ENCODE measurements at places on chromosomes 7 and 10.
A peak's percentile ranks its signal among the peaks of the same experiment; 100 is the strongest.

GRCh38 chr7:48832303-48832845 lies 92.0 kb upstream of the CDC14C start:
- H3K27ac ChIP-seq: no peak overlapping the region
- H3K27me3 ChIP-seq: no peaks in the 10 kb centered on the region
- no peaks in the 10 kb centered on the region for H3K4me1 ChIP-seq
- H3K36me3 ChIP-seq: no peaks in the 10 kb centered on the region

- no peak overlapping the region for H3K4me3 ChIP-seq
- H3K36me3 ChIP-seq: no peaks in the 10 kb centered on the region
- no peak overlapping the region for H3K27ac ChIP-seq
- H3K4me1 ChIP-seq: peaks cover 12% of the 10 kb centered on the region
Measured at GRCh38 chr7:24255139-24255538, 28.9 kb upstream of the NPY start.

DNA sequence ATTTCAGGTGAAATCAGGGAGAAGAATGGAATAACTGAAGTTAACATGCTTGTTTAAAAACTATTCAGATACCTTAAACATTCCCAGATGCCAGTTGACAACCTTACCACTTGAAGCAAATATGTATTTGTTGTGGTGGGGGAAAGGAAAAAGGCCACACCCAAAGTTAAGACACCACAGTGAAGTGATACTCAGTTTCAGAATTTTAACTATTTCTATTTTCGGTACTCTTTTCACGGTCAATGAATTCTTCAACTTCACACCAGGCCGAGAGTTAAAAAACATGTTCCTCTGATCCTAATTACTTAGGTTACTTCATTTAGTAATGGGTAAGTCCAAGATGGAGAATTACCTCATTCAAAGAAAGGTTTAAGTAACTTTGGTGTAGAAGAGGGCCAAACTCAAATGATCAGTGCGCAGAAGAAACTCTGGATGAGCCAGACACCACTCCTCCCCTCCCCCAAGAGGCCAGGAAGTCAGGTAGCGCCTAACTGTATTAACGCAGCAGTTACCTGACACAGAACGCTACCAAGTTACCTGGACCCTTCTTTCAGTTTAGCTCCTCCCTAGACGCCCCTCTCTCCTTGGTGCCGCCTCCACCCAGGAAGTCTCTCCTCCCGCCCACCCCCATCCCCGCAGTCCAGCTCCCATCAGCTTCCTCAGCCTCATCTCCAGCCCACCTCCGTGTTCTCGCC lies 700 bp downstream of the MTPN start:
- H3K4me3 ChIP-seq: peak overlapping the region; percentile 90
- no peaks in the 10 kb centered on the region for H3K27me3 ChIP-seq
- DNase-seq: peak; percentile 15
- H3K27ac ChIP-seq: peak overlapping the region; percentile 90

DNA sequence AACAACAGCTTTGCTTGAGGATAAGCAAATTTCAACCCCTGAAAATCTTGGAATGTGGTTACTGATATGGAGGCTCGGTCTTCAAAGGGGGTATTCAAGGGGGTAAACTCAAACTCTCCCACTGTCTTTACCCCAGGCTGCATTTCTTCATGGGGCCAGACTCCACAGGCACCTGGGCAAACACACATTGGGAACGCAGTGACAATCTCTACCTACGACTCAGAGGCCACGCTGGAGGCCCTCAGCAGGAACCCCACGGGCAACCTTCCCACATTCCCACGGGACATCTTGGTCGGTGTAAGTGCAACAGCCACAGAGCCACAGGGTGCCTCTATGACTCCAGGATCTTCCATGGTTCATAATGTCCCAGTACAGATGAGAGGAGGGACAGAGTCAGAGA lies 2.2 kb upstream of the INSIG1 start:
- H3K27ac ChIP-seq: no peak overlapping the region
- DNase-seq: no peak
- no peaks in the 10 kb centered on the region for H3K27me3 ChIP-seq
- peaks cover 30% of the 10 kb centered on the region for H3K4me1 ChIP-seq
- H3K36me3 ChIP-seq: peaks cover 1% of the 10 kb centered on the region

GRCh38 chr10:68290736-68291135 lies 41.1 kb upstream of the HNRNPH3 start:
- no peaks in the 10 kb centered on the region for H3K4me1 ChIP-seq
- no peak overlapping the region for H3K27ac ChIP-seq
- no peaks in the 10 kb centered on the region for H3K36me3 ChIP-seq

DNA sequence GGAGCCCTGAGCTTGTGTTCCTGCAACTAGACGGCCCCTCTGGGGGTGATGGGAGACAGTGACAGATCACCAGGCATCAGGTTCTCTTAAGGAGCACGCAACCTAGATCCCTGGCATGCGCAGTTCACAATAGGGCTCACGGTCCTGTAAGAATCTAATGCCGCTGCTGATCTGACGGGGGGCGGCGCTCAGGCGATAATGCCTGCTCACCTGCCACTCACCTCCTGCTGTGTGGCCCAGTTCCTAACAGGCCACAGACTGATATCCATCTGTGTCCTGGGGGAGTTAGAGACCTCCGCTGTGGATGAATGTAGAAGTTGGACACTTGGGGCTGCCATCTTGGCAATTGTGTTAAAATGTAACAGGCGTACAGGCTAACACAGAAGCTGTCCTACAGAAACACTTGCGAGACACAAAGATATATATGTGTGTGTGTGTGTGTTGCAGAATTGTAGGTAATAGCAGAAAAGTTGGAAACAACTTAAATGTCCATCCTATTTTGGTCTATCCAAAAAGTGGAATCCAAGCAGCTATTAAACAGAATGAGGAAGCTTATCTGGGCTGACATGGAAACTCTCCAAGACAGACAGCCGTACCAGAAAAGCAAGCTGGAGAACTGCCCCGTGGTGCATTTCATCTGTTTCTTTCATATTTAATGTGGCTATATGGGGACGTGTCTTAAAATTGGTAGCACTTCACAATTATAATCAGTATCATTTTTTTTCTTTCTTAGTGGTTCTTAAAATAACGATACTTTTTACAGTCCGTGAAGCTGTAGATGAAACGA lies 82.8 kb downstream of the MKI67 start:
- H3K4me3 ChIP-seq: no peak overlapping the region
- H3K27ac ChIP-seq: no peak overlapping the region
- no peaks in the 10 kb centered on the region for H3K36me3 ChIP-seq
- no peak for DNase-seq

DNA sequence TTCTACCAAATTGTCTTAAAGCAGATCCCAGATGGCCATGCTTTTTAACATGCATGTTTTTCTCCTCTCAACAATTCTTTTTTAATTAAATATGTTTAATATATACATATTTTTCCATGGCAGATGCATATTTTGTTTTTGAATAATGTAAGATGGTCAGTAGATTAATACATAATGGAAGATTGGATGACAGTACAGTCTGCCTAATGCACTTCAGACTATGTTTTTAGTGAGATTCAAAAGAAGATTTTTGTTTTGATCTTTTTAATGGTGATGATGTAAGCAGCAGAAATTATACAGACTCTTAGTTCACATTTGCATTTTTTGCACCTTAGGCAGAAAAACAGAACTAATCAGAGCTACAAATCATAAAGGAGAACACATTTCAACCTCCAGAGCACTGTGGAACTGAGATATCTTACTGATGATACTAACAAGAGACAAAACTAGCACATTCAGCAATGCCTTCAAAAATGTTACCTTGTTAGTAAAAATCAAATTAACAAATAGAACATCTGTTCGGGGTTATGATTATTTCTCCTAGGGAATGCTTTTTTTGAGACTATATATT lies 203.4 kb downstream of the PHF14 start:
- no peak overlapping the region for H3K27ac ChIP-seq
- no peaks in the 10 kb centered on the region for H3K36me3 ChIP-seq
- no peaks in the 10 kb centered on the region for H3K27me3 ChIP-seq
- no peak overlapping the region for H3K4me3 ChIP-seq

GRCh38 chr10:97072851-97073665 lies 112.7 kb downstream of the SLIT1 start:
- H3K27ac ChIP-seq: no peak overlapping the region
- H3K4me1 ChIP-seq: peaks cover 7% of the 10 kb centered on the region
- H3K27me3 ChIP-seq: no peaks in the 10 kb centered on the region
- peak; percentile 75 for DNase-seq

GRCh38 chr7:108073305-108074070 lies 56.7 kb downstream of the LAMB4 start:
- no peaks in the 10 kb centered on the region for H3K4me1 ChIP-seq
- DNase-seq: no peak
- H3K36me3 ChIP-seq: no peaks in the 10 kb centered on the region
- H3K27me3 ChIP-seq: no peaks in the 10 kb centered on the region
- H3K27ac ChIP-seq: no peak overlapping the region
- H3K4me3 ChIP-seq: no peak overlapping the region

GRCh38 chr7:82247814-82248433 lies 195.7 kb downstream of the CACNA2D1 start:
- H3K4me3 ChIP-seq: no peak overlapping the region
- H3K36me3 ChIP-seq: no peaks in the 10 kb centered on the region
- H3K4me1 ChIP-seq: no peaks in the 10 kb centered on the region
- no peak for DNase-seq
- H3K27me3 ChIP-seq: no peaks in the 10 kb centered on the region
- H3K27ac ChIP-seq: no peak overlapping the region

GRCh38 chr10:16545116-16545736 lies 23.5 kb upstream of the C1QL3 start:
- no peaks in the 10 kb centered on the region for H3K4me1 ChIP-seq
- H3K4me3 ChIP-seq: no peak overlapping the region
- no peaks in the 10 kb centered on the region for H3K27me3 ChIP-seq
- no peaks in the 10 kb centered on the region for H3K36me3 ChIP-seq

- H3K36me3 ChIP-seq: no peaks in the 10 kb centered on the region
- no peak overlapping the region for H3K4me3 ChIP-seq
- H3K27ac ChIP-seq: no peak overlapping the region
Measured at GRCh38 chr7:41053820-41054219, 649.1 kb downstream of the INHBA start.

DNA sequence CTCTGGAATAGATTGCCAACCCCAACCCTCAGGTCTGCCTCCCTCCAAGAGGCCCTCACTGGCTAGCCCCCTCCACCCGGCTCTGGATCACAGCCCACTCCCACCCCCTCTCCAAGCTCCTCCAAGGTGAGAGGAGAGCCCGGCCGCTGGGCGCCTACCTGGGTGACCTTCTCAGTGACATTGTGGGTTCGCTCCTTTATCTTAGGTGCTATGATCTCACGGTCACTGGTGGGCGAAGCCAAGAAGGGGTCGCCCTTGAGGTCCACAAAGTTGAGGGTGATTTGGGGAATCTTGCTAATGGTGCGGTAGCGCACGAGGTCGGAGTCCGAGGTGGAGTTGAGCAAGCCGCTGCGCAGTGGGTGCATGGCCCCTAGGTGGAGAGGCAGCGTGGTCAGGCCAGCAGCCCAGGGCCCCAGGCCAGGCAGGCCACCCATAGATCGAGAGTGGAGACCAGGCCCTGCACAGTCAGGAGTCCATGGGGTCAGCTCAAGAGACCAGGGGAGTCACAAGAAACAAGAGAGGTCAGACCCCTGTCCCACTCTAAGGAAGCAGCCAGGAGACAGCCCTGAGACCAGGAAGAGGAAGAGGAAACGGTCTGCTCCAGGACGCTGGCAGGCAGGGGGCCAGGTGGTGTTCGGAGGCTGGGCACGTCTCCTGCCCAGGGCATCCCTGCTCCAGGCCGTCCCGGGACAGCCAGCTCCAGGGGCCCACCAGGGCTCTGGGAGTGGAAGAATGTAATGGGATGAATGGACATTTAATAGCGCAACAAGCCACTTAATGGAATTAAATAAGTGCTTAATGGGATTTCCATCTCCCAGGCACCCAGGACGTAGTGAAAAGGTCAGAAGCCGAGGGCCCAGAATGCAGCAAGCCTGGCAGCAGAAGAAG lies 20.7 kb downstream of the KCNH2 start:
- no peak overlapping the region for H3K4me3 ChIP-seq
- H3K36me3 ChIP-seq: no peaks in the 10 kb centered on the region
- peaks cover 6% of the 10 kb centered on the region for H3K4me1 ChIP-seq
- DNase-seq: no peak
- H3K27me3 ChIP-seq: peaks cover 33% of the 10 kb centered on the region

DNA sequence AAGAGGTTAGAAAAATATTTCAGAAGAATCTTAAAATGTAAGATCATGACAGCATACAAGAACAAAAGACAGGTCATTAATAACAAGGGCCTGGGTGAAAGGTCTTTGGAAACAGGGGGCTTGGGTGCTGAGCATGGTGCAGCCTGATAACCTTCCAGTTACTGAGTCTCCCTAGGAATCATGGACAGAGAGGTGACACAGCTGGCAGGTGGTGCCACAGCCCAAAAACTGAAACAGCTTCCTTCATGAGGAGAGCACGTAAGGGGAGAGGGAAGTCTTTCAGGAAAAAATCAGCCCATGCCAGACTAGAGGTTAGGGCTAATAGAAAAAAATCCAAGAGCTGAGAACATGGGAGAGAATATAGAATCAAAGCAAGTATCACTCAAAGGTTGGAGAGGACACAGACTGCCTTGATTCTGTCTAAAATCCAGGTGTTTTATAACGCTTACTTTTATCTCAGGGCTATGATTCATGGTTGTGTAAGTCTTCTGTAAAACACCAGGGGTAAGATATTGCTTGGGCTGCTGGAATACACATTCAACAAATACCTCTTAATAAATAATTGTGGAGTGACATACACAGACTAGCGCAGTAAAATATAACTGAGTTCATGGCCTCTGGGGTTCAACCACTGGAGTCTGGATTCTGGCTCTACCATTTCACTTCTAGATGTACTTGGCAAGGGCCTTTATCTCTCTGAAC lies 88.1 kb downstream of the SEMA3C start:
- no peaks in the 10 kb centered on the region for H3K4me1 ChIP-seq
- H3K27ac ChIP-seq: no peak overlapping the region
- DNase-seq: no peak
- H3K27me3 ChIP-seq: no peaks in the 10 kb centered on the region
- no peaks in the 10 kb centered on the region for H3K36me3 ChIP-seq
- H3K4me3 ChIP-seq: no peak overlapping the region

DNA sequence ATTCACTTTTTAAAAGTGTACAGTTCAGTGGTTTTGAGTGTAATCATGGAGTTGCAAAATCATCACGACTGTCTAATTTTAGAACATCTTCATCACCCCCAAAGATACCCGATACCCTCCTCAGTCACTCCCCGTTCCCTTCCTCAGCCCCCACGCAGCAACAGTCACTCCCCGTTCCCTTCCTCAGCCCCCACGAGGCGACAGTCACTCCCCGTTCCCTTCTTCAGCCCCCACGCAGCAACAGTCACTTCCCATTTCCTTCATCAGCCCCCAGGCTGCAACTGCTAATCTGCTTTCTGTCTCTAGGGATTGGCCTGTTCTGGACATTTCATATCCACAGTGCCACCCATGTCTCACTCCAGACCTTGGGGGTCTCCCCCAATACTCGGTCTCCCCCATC lies 161.6 kb upstream of the PPP2R2D start:
- peaks cover 7% of the 10 kb centered on the region for H3K27me3 ChIP-seq
- no peak for DNase-seq
- peaks cover 3% of the 10 kb centered on the region for H3K4me1 ChIP-seq
- H3K4me3 ChIP-seq: no peak overlapping the region
- no peaks in the 10 kb centered on the region for H3K36me3 ChIP-seq
- H3K27ac ChIP-seq: no peak overlapping the region

GRCh38 chr7:46565253-46566096 lies 644.4 kb upstream of the IGFBP3 start:
- DNase-seq: no peak
- no peaks in the 10 kb centered on the region for H3K27me3 ChIP-seq
- no peaks in the 10 kb centered on the region for H3K36me3 ChIP-seq
- no peak overlapping the region for H3K4me3 ChIP-seq

- H3K36me3 ChIP-seq: no peaks in the 10 kb centered on the region
- H3K27me3 ChIP-seq: no peaks in the 10 kb centered on the region
- no peak for DNase-seq
- H3K27ac ChIP-seq: no peak overlapping the region
- H3K4me3 ChIP-seq: no peak overlapping the region
Measured at GRCh38 chr10:31099094-31099493, 67.4 kb upstream of the ZNF438 start.

- no peaks in the 10 kb centered on the region for H3K27me3 ChIP-seq
- no peaks in the 10 kb centered on the region for H3K36me3 ChIP-seq
- peak overlapping the region; percentile 67 for H3K27ac ChIP-seq
- H3K4me1 ChIP-seq: peaks cover 55% of the 10 kb centered on the region
- no peak for DNase-seq
Measured at GRCh38 chr10:119211176-119211575, 3.8 kb downstream of the GRK5 start.
